ENCODE measurements at places on chromosomes 4 and X.
A peak's percentile ranks its signal among the peaks of the same experiment; 100 is the strongest.

DNA sequence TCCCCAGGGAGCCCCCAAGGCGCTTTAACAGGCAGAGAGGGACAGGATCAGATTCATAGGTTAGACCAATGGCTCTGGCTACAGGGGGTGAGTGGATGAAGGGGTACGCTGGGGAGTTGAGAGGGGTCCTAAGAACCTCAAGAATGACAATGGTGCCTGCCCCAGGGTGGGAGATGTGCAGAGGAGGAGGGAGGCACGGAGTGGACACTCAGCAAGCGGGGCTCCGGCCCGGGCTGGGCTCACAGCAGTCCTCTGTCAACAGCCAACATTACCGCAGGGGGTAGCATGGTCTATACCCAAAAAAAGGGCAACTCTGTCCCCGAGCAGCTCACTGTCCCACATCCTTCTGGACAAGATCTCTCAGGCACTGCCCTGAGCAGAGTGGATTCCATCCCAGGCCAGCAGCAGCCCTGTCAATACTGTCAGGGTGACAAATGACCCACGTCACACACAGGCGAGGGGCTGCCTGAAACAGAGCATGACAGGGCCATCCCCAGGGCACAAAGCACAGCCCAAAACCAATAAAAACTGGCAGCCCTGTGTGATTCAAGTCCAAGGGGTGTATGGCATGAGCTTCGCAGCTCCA lies 47.7 kb upstream of the PPP2R2C start:
- DNase-seq, result no peak

GRCh38 chr4:88291003-88291402 lies 6.6 kb upstream of the PPM1K start:
- peak; percentile 62 for DNase-seq

GRCh38 chr4:176607807-176608206 lies 184.9 kb downstream of the VEGFC start:
- no peak for DNase-seq

DNA sequence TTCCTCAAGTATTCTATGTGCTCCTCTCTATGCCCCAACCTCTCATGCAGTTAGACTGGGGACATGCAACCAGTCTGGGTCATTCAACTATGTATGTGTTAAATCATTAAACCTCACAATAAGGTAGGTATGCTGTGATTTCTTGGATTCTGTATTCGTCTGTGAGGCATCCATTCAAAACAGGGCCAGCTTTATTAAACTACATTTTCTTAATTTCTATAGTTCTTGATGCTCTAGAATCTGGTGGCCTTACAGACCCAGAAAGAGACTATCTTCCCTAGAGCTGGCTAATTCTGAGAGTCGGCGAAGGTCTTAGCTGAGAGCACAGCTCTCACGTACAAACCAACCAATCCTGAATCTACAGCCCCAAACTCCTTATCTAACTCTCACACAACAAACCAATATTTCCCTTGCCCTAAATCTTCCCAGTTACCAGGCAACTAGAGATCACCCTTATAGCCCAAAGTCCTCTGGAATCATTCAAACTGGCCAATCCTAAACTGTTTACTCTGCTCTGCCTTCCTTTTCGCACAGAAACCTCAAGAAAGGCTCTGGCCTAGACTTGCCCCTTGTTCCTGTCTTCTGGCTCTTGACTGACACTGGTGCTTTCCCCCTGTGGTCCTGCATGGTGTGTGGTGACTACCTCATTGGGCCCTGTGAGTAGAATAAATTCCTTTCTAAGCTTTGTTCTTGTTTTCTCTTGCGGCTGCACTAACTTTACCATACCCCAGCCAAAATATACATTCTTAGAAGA lies 203.5 kb upstream of the TET2 start:
- DNase-seq, result no peak

GRCh38 chrX:22124098-22124497 lies 92.0 kb downstream of the PHEX start:
- DNase-seq, result no peak

DNA sequence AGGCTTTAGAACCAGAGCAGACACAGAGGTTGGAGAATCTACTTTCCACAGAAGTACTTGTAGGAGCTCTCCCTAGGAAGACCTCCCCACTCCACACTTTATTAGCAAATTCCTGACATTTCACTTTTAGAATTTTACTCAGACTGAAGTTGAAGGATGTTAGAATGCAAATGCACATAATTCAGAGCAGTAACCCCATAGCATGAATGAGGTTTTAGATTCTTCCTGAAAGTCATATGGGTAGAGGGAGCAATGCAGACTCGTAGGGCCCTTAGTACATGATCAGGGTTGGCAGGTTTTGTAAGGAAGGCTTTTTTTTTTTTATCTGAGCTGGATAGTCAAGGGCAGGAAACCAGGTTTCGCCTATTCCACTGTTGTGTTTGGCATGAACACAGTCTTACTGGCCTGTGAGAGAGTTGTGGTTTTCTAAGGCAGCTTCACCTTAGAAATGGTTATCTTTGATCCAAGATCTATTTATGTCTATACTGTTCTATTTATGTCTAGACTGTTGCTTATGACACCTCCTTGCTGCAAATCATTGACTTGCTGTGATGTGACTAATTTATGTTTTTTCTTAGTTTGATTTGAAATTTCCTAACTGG lies 48.9 kb downstream of the SPATA18 start:
- no peak for DNase-seq

GRCh38 chr4:148305751-148306150 lies 136.5 kb downstream of the NR3C2 start:
- DNase-seq, result no peak

GRCh38 chr4:82954212-82954611 lies 53.7 kb downstream of the THAP9 start:
- DNase-seq, result no peak

DNA sequence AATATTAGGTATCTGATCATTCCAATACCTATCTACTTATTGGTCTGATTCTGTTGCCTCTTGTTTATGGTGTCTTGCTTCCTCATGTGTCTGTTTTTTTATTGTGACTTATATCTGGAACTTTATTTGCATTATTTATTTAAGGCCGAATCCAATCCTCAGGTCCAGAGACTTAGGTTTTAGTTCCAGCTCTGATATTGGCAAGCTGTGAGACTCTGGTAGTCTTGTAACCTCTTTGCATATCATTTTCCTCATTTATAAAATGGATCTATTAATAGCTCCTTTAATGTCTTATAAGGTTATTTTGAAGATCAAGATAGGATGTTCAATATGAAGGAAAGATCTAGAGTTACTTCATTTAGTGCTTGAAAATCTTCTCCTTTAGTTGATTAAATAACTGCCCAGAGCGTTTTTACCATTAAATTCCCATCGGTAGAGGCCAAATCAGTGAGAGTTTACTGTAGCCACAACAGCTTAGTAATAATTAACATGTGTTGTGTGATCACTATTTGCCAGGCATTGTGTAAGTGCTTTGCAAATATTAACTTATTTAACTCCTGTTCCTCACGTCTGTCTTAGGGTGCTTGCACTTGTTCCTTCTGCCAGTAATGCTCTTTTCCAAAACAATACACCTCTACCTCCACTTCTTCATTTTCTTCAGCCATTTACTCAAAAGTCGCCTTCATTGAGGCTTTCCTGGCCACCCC lies 82.2 kb downstream of the CC2D2A start:
- no peak for DNase-seq

DNA sequence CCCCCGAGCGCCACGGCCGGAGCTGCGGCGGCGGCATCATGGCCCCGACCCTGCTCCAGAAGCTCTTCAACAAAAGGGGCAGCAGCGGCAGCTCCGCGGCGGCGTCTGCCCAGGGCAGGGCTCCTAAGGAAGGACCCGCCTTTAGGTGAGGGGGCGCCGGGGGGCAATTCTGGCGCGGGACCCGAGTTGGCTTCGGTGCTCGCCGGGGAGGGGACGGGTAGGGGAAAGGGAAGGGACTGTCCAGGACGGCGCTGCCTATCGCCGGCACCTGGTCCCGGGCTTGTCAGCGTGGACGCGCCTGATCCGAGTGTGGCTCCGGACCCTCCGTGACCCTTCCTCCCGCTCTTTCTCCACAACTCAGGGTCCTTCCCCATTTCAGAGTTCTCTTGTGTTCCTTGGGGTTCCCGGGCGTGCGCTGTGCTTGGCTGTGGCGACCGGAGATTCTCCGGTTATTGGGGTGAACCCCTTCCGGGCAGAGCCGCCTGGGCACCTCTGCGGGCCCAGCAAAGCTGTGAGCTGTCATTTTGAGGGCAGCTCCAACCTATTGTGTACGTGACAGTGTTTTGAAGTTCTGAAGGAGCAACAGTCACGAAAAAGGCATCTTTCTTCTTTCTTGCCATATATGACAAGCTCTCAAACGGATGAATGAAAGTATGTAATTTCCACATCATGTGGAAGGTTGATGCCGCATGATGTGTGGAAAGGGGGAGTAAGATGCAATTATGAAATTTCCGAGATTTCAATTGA lies 522 bp downstream of the FNIP2 start:
- DNase-seq, result peak; percentile 66

GRCh38 chr4:181193131-181193930 lies 1049.9 kb upstream of the TENM3 start:
- DNase-seq, result no peak

DNA sequence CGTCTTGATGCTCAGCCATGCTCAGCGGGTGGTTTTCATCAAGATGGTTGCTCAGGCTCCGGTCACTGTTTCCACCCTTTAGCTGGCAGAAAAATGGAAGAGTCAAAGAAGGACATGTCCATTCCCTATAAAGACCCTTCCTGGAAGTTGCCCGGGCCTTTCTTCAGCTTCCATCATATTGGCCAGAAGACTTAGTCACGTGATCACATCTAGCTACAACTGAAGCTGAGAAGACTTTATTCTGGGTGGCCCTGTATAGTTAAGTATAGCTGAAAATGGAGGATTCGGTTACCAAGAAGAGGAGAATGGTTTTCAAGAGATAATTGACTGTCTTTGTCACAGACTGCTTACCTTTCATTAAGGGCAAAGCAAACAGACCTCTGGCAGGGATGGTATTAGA lies 296.7 kb upstream of the CASK start:
- no peak for DNase-seq

DNA sequence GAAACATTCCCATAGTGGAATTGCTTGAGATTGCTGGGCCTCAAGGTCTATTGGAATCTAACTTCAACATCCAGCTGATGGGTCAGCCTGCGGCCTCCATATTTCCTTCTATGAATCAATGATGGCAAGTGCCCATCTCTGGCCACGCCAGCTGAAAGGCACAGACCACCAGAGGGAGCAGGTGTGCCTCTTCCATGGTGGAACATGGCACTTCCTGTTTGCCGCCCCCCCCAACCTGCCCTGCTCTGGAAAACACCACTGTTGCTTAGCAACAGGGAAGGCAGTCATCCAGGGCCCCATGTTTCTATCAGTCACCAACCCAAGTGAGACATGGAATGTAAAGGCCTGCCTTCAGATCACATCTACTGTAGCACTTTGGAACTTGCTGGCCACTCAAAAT lies 11.6 kb downstream of the PAGE4 start:
- DNase-seq, result no peak

DNA sequence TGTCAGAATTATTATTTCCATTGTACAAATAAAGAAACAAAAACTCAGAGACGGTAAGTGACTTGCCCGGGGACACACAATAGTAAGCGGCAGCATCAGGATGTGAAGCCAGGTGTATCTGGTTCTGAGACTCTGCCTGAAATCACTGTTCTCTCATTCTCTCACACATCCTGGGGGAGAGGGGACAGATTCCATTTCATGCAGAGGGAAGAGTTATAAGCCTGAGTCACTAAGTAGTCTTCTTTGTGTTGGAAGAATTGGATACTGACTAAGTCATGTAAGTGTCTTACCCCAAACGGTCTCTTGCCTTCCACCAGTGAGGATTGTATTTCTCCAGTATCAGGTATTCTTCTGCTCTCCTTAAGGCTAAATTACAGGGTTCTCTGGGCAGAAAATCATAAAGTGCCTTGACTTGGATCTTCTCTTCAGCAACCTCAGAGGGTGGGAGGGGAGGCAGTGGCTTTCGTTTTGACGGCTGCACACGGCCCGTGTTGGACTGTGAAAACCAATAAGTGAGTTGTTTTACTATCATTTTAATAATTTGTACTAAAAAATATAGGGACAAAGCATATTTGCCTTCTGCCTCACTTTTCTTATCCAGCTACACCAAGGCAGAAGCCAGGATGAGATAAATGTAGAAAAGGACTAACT lies 21.9 kb downstream of the TXK start:
- peak; percentile 43 for DNase-seq

GRCh38 chrX:13936521-13937225 lies 93.0 kb downstream of the GEMIN8 start:
- no peak for DNase-seq

DNA sequence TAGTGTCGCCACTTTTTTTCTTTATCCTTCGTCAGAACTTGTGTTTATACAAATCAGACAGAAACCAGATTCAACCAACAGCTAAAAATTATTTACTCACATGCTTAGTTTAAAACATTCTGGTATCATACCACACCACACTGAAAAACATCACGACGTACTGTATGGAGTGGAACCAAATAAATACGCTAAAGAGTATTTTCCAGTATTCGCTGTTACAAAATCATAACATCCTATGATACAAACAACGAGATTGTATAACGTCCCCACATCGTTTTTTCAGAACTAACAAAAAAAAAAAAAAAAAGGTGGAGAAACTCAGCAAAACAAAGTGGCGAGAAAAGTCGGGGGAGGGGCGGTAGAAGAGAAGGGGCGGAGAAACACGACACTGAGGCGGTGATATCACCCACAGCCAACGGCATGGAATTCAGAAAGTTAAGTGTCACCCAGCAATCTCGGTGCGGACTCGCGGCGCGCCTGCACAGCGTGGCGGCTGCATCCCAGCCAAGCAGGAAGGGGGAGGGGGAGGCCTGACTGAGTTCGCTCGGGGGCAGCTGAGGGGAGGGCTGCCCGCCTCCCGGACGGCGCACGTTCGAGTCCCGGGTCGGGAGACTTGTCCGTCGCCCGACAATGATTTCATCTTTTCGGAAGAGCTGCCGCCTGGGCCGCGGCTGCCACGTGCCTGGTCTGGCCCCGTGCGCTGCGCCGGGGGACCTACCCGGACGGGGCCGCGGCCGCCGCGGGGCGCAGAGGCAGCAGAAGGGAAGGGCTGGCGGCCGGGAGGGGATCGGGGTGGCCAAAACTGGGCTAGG lies 920 bp downstream of the SETD7 start:
- DNase-seq, result peak; percentile 92

- peak; percentile 74 for DNase-seq
Observed at GRCh38 chrX:12956704-12957534, 18.0 kb upstream of the TMSB4X start.

DNA sequence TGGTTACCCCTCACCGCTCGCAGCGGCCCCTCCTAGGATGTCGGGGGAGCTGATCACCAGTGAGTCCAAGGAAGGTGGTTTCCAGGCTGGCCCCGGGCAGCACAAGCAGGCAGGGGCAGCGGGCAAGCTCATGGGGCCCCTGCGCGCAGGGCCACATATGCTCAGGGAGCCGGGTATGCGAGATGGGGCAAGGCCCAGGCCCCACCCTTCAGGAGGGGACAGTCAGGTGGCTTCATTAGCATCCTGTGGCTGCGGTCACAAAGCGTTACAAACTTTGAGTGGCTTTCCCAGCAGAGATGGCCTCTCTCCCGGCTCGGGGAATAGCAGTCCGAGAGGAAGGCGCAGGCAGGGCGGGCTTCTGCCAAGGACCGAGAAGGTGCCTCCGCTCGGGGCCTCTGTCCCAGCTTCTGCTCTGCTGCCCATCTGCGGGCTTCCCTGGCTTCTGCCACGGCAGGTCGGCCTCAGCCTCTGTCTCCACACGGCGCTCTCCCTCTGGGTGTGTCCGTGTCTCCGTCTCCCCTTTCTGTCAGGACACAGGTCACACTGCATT lies 13.5 kb downstream of the ABCD1 start:
- DNase-seq, result peak; percentile 78

- no peak for DNase-seq
Observed at GRCh38 chr4:85736571-85736970, 261.6 kb downstream of the ARHGAP24 start.
